ENCODE measurements at places on chromosomes 11 and 22.

DNA sequence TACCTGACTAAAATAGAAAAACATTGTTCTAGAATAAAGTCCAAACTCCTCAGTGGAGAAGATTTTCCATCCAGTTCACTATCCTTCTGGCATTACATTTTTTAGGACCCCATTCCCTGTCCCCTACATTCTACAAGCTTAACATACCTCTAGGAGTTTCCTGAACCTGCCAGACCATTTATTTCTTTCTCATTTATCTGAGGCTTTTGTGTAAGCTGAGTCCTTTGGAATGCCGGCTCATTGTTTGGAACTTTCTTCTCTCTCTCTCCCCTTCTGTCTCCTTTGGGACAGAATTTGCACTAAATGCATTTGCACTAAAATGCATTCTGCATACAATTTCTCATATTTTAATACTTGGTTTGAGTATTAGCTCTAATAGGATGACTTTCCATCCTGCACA, 393.0 kb upstream of the ANO3 start:
- no peak for DNase-seq

DNA sequence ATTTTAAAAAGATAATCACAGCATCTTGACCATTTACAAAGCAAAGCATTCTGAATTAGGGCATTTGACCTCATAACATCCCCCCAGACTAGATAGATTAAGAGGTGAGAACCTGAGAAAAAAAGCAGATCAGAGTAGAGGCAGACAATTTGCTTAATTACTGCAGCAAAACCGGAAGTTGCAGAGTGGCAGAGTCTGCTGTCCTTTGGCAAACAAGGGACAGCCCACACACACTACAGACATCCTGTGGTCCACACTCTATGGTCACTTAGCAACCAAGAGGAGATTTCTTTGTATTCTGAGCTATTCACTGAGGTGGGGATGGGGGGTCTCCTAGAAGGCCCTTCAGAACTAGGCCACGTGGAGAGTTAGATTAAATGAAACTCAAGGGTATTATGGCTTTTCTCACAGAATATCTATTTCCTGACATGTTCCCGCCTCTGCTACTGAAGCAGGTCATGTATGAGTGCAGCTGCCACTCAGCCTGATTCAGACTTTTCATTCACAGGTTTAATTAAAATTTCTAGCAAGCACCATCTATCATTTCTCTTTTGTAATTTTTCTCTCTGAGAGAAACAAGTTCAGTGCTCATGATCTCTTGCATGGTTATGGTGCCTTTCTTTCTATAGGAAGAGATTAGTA, 48.5 kb downstream of the SVIP start:
- peak; percentile 73 for DNase-seq

DNA sequence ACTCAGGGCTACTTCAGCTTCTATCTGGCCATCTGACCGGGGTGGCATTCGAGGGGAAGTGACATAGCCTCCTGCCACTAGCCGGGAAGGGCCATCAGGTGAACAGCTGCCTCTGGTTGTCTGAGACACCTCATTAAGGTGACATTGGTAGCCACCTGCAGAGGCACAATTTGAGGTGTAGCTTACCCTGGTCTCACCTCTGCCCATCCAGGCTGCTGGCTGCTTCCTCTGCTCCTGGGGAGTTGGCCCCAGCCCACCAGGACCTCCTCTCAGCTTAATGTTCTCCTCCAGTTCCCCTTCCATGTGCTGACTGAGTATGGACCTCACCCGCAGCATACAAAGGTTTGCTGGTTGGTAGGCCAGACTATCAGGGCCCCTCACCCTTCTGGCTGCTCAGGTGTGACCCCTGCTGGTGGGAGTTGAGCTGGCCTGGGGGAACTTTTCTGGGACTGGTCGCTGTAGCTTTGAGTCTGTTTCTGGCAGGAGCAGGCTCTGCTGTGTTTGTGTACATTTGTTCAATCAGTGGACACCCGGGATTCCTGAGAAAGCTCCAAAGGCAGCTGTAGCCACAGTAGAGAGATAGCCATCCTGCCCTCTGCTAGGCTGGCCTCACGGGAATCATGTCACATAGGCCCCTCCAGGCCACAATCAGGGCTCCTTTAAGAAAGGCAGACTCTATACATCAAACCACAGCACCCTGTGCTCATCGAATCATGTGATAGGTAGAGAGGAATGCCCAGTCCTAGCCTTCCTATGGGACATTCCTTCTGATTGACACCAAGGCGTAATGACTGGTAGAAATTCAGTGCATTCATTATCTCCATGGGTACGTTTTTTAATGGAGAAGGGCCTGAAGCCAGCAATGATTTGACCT, 295.1 kb upstream of the PLET1 start:
- DNase-seq = peak; percentile 32

- DNase-seq = no peak
Observed at GRCh38 chr11:116787436-116787785, 412 bp downstream of the ZPR1 start.

GRCh38 chr22:24485608-24486007, 9.5 kb upstream of the UPB1 start:
- DNase-seq = no peak

GRCh38 chr11:75388386-75389275, 10.7 kb upstream of the RPS3 start:
- DNase-seq = peak; percentile 95

DNA sequence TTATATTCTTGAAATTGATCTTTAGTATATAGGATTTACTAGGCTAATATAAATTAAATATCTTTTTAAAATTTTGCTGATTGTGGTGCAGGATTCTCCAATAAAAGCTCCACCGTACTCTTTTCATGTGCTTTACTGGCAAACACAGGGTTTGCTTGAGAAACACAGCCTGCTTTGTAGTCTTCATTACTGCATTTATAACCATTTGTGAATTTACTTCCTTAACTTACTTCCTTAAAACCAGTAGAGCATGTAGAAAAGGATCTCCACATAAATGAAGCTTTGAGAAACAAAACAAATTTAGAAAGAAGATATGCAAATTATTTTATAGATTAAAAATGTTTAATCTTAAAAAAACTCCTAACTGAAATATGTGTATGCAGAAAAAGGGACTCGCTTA, 28.8 kb downstream of the SWAP70 start:
- no peak for DNase-seq

- no peak for DNase-seq
Observed at GRCh38 chr22:32735526-32735925, 66.0 kb upstream of the TIMP3 start.

DNA sequence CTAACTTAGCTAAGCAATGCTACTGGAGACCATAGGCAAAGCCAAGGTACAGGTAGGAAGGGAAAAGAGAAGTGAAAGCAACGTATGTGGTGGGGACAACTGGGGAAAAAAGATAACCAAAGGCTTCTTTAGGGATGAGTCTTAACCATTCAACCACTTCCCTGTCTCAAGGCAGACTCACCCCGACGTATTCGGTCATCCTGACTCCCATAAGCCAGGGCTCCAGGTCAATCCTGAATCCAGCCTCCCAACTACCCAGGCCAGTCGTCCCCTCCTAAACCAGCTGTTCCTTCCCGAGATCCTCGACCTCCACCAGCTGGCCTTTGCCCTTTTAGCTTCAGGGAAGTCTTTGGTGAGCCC, 330 bp downstream of the ACP2 start:
- no peak for DNase-seq

DNA sequence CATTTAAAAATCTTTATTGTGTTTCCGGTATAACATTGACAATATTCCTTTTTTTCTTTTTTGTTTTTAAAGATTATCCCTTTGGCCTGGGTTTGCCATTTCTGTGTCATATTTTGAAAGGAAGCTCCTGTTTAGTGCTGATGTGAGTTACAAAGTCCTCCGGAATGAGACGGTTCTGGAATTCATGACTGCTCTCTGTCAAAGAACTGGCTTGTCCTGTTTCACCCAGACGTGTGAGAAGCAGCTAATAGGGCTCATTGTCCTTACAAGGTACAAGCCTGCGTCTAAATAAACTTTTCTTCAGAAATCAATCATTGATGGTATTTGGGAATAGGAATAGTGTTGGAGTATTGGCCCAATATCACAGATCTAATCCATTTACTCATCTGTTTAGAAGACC, 19.8 kb downstream of the PIWIL4 start:
- DNase-seq = no peak

GRCh38 chr11:126329644-126330211, 25.8 kb upstream of the ST3GAL4 start:
- DNase-seq = no peak

- DNase-seq = no peak
Observed at GRCh38 chr11:94768602-94769541, 716 bp downstream of the AMOTL1 start.

- DNase-seq = no peak
Observed at GRCh38 chr11:17699147-17700114, 19.9 kb upstream of the MYOD1 start.

- no peak for DNase-seq
Observed at GRCh38 chr22:30433773-30434172, 8.2 kb downstream of the MTFP1 start.

GRCh38 chr11:105923252-105923651, 98.8 kb downstream of the MSANTD4 start:
- no peak for DNase-seq

- DNase-seq = peak; percentile 66
Observed at GRCh38 chr11:1153105-1153950, 4.4 kb upstream of the MUC5AC start.

- no peak for DNase-seq
Observed at GRCh38 chr11:106202935-106203620, 125.6 kb downstream of the AASDHPPT start.

GRCh38 chr11:6397156-6397555, 6.9 kb downstream of the SMPD1 start:
- DNase-seq = no peak

DNA sequence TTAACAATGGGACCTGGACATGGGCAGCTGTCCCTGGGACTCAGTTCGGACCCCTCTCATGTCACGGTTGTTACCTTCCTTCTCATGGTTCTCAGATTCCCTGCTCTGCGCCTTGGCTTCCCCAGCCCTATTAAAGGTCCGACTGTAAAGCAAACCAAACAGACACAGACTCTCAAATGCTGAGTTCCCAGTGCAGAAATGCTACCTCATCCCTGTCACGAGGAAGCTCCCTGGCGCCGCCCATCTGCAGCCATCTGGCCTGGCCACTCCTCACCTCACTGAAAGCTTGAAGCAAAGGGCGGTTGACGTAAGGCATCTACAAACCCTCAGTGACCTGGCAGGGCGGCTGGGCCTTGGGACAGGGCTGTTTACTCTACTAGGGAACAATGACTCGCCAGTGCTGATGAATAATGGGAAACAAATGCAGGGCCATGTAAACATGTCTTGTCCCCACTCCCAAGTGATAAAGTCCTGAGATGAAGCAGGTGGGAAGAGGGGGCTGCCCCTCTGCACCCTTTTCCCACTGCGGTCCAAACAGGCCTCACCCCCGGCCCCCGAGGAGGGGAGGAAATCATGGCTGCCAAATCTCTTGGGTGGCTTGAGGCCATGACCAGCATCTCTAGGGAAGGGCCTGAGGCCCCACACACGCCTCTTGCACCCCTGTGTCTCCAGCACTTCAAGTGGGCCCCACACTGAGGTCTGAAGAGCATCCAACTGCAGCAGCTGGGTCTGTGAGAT, 49.3 kb downstream of the SCUBE1 start:
- no peak for DNase-seq

DNA sequence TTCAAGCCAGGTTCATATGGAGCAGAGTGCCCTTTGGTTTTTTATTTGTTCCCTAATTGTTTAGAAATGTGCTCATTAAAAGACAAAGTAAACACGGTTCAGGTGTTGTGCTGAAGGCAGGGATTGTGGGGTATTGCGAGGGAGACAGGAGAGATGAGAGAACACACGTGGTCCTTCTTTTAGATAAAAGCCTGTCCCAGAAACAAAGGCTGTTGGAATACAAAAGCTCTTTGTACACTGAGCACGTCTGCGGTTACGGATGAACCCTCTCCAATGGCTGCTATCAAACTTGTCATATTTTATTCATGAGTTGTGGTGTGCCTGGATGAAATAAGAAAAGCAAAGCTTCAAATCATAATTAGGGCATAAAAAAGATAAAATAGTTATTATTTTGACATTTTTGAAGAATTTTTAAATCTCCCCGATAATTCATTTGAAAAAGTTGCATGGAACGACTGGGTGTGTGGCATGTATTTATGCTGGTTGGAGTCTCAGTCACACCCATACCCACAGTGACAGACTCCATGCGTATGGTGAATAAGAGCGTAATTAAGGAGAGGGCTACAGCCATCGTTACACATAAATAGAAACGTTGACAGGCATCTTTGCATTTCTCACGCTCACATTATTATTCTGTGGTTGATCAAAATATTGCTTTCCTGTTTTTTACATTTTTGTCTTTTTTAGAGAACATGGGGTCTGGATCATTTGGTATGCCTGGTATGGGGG, 92.9 kb downstream of the NELL1 start:
- peak; percentile 96 for DNase-seq

GRCh38 chr11:89477175-89477574, 14.0 kb downstream of the NOX4 start:
- no peak for DNase-seq

DNA sequence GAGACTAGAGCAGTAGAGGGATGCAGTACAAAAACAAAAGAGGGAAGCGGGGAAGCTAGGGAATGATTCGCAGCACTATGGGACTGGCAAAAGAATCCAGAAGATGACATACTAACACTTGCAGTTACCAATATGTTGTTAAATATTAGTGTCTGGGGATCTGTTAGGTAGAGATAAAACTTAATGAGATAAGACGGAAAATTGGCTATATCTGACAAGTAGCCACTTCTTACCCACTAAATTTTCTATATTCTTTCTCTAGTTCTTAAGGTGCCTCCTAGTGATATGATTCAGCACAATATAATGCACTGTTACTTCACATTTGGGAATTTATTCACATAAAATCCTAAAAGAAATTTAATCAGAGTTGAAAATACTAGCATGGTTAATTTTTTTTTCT, 30.8 kb downstream of the CCDC90B start:
- DNase-seq = no peak

DNA sequence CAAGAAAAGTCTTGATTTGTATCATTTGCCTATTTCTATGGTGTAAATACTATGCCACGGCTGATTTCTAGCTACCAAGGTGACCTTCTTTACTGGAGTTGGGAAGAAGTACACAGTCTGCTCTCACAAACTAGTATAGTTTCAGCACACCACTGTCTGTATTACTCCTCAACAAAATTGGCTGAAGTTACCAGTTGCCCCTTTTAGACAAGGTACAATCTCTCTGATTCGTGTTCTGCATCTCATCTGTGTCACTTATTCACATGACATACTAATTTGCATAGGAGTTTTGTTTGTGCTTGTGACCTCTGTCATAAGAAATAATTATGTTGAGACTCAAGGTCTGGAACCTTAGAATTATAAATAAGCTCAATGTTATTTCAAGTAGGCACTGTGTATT, 97.3 kb downstream of the C11orf87 start:
- DNase-seq = no peak

GRCh38 chr11:120622189-120622875, 110.8 kb downstream of the GRIK4 start:
- DNase-seq = no peak

All from NCI-H1417 (cell line).